ENCODE measurements at places on chromosomes 3 and 15.

DNA sequence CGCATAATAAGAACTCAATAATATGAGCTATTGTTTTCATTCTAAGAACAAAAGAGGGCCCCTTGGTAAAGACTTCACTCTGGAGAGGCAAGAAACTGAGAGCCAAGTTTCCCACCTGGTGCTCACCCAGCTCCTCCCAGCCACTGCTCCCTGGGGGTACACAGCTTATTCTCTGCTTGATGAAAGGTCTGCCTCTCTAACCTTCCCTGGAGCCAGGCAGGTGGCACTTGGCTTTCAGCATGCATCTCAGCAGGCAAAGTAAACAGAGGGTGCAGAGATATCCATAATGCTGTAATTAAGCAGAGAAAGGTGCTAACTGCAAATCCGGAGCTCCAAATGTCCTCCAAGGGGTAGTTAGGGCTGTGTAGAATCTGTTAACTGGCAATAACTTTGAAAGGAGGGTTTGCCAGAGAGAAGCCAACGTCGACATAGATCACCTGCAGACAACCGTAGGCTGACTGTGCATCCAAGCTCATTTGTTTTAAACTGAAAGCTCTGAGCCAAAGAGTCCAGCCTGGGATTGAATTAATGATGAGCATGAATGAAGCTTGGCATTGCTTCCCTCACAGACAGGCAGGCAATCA, 159.6 kb upstream of the PROK2 start:
- DNase-seq, result no peak

GRCh38 chr15:80934761-80935221, 54.8 kb downstream of the MESD start:
- DNase-seq, result no peak

DNA sequence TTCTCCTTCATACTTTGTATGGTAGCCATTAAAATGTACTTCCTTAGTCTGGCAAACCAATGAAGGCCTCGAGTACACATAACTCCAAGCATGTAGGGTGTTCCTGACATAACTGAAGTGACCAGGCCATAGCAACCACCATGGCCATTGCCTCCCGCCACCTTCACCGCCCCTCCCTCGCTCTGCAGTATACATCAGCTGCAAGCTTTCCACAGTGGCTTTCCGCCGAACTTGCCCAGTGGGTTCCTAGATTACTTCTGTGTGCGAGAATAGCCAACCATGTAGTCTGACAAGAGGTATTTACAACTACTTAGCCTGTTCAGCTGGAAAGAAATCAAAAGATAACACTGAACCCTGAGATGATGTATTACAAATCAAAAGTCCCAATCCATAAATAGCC, 3.4 kb upstream of the CTNNB1 start:
- no peak for DNase-seq

DNA sequence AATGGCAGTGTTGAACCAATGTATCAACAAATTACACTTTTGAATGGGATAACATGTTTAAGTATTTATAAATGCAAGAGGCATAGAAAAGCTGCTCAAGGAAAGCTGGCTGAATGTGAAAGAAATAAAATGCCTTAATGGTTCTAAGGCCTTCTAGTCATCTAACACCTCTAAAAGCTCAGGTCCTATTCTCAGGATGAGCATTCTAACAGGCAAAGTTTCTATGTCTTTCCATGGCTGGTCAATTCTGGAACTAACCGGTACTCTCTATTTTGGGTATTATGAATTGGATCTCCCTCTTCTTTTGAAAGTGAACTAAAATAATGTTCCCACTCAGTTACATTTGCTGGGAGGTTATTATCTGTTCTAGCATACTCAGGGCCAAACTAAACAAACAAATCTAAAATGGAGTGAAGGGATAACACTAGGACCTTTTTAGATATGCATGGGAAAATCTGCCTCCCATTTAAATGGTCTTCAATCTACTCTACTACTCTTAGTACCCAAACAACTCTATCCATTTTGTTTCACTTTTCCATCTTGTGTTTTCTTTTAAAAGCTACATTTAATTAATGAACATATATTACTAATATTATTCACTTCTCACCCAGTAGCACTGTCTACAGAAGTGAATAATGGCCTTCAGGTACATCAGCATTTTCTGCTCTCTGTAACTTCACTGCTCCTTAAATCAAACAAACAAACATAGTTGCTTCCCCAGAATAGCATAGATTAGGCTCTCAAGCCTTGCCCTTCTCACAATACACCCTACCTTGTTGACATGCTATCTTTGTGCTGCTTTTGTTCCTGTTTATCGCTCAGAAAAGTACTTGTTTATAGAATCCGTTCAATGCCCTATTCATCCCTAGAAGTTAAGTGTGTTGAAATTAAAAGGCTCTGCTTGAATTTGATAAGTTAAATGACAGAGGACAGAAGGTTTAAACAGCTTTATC, 46.4 kb downstream of the CBLB start:
- no peak for DNase-seq

DNA sequence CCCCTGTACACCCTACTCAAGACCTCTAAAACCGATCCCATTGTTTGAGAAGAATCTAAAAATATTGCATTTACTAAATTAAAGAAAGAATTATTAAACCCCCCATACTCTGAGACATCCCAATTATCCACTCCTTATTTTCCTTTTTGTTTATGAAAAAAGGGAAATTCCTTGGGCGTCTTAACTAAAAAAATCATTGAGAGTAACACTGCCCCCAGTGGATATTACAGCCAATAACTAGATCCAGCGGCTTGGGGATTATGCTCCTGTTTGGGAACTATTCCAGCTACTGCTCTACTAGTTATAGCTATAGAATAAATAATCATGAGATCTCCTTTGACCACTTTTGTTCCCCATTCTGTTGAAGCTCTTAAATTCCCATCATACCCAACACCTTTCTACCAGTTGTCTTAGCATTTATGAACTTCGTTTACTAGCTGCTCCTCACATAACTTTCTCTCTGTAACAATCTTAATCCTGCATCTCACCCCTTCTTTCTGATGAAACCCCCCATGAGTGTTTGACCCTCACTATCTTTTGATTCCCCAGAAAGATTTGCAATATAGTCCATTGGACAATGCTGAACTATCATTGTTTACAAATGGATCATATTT, 12.7 kb upstream of the CFAP91 start:
- no peak for DNase-seq

DNA sequence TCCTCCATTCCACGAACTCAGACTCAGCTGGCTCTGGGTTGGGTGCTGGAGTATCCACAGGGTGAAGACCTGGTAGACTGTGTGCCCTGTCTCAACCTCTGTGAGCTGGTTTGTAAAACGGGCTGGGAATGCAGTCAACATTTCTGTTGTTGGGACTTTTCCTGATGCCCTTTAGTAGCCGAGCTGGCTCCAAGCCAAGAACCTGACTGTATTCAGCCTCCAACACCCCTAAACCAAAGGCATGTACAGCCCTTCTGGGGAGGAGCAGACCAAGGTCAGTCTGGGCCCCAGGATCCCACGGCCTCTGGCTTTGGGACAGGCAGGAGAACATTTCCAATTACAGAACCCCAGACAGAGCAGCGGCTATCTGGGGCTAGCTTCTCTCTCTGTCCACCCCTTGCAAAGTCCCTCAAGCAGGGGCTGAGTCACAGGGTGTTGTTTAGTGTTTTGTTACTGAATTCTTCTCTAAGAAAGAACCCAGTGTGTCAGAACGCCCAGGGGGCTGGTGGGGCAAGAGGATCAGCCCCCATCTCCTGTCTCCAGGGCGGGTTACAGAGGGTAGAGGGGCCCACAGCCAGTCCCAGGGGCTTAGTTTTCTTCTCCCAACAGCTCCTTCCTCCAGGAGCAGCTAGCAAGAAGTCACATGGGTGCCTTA, 56.8 kb upstream of the SLC6A6 start:
- DNase-seq, result no peak

DNA sequence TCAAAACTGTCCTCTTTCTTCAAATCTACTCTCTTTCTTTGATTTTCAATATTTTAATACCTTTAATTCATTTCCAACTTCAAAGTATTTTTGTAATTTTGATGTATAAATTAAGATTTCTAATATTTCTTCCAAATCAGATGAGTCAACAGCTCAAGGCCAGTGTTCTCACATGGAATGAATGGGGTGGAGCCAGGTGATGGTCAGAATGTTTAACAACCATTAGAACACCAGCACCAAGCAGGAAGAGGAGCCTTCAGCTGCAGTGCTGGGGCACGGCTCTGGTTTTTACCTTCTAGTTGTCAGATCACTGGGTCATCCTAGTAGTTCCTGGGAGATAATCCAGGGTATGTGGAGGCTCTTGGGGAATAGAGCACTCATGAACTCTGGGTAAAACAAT, 494.5 kb upstream of the PDZRN3 start:
- DNase-seq, result no peak

DNA sequence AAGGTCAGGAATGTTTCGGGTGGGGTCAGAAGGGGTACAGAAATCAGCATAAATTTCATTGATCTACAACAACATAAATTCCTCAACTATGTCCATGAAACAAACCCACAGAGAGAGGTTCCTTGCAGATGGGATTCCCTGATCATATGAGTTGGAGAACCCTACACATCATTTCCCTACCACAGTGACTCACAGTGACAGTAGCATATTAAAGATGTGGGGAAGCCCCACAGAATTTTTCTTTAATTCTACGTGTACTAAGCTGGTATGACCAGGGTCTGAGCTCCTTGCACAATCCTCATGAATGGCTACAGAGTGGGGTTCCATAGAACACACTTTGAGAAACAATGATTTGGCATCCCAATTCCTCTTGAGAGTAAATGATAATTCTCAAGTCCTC, 116.9 kb upstream of the RAD18 start:
- no peak for DNase-seq

DNA sequence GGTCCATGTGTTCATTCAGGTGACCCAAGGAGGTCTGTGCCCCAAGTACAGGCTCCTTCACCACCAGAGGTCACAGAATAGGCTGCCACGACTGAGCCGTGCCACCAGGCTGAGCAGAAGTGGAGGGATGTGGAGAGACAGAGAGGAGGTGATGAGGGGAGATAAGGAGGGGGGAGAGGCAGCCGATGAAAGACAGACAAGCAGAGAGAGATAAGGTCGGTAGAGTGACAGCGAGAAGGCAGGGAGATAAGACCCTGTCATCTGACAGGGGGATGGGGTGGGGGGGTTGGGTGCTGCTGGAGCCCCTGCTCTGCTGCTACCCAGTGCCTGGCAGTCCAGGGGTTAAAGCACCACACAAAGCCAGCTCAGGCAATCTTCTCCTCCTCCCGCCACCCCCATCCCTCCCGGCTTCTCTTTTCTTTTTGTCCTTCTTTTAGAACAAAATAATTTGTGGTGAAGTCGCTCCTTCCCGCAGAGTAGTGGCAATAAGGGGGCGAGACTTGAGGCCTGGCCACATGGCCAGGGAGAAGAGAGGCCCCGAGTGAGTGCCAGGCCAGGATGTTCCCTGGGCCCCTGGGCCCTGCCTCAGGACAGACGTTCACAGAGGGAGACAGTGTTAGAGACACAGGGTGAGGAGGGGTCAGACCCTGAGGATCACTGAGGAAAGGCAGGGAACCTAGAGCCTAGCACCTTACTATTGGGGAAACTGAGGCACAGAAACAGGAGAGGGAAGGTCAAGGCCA, 67.9 kb downstream of the CACNA2D2 start:
- no peak for DNase-seq

DNA sequence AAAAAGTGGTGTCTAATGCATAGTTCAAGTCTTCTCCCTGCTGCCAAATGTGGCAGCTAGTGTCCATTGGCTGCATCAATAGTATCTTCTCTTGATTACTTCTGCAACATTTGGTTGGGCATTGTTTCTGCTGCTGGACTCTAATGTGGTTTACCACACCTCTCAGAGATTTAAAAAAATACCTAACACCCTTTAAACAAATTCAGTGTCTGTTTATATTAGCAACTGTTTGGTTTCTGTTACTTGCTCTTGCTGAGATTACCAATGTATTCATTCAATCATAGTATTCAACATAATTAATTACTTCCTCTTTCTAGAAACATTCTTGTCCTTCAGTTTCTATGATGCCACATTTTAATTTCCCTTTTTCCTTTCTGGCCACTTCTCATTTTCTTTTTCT, 20.3 kb upstream of the NECTIN3 start:
- no peak for DNase-seq

- DNase-seq, result no peak
Observed at GRCh38 chr3:124663690-124664089, 66.6 kb upstream of the UMPS start.

GRCh38 chr3:188584958-188585689, 431.2 kb downstream of the LPP start:
- no peak for DNase-seq

DNA sequence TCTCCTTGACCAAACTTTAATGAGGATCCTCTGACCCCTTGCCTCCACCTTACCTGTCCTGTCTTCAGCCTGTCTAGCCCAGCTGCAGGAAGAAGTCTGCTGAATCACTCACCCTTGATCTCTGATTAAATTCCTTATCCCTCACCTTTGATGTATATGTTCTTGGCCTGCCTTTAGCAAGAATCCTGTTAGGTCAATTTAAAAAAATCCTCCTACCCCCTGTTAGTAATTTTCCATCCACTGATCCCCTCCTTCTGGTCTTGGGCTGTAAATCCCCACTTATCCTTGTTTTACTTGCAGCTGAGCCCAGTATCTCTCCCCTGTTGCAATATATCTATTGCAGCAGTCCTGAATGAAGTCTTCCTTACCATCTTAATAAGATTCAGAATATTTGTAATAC, 39.0 kb downstream of the MYH15 start:
- no peak for DNase-seq

DNA sequence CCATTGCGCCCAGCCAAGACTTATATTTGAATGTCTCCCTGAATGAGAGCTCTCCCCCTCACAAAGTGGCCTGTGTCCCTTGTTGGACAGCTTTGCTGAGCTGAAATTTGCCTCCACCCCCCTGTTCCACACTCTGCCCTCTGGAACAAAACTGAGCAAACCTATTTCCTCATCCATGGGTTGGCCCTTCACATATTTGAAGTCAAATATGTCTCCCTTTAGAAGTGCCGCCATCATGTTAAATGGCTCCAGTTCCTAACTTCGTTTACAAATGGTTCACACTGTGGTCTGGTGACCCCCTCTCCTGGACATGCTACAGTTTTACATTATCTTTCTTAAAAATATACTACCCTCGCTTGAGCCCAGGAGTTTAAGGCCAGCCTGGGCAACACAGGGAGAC, 4.6 kb downstream of the PLIN1 start:
- DNase-seq, result no peak

GRCh38 chr3:107395066-107395465, 17.8 kb downstream of the CCDC54 start:
- no peak for DNase-seq

- no peak for DNase-seq
Observed at GRCh38 chr3:68271145-68271544, 616.7 kb upstream of the SUCLG2 start.

- no peak for DNase-seq
Observed at GRCh38 chr15:87567406-87568030, 689.0 kb downstream of the NTRK3 start.

GRCh38 chr3:29381595-29381994, 100.7 kb downstream of the RBMS3 start:
- no peak for DNase-seq

Measured in stimulated activated CD4-positive, alpha-beta T cell treated with anti-CD3 and anti-CD28 coated beads, Interleukin-4, amount 100 ng/mL, for 4 hours (primary cell).